Amniotic stem cell (primary cell): ENCODE measurements at places on chromosomes 5 and 9.

GRCh38 chr5:81145329-81145935 lies 87.7 kb upstream of the CKMT2 start:
- DNase-seq, result no peak

GRCh38 chr9:13143281-13143680 lies 136.2 kb downstream of the MPDZ start:
- DNase-seq, result no peak

DNA sequence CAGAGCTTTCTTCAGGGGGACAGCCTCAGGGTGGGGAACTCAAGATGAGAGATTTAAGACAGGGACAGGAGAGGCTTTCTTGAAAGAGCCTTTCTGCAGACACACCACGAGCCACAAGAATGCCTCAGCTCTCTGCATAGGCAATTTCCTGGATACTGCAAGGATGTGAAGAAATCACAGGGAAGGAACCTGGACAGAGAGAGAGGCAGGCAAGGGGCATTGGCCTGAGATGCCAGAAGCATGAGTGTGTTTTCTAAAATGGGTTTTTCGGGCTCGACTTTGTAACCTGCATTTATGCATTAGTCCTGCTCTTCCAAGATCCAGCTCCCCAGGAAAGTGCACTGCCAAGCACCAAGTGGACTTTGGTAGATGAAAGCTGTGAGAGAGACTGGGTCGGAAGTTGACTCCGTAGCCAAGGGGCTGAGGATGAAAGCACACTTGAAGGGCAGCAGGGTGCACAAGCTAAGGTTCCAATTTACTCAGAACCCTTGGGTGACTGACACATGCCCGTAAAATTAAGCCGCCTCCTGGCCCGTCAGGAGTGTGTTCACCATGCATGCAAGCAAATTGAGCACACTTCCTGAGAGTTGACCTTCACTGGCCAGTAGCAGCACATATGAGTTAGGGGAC lies 90.9 kb downstream of the CFAP90 start:
- no peak for DNase-seq

GRCh38 chr9:129094387-129095169 lies 13.7 kb downstream of the DOLPP1 start:
- DNase-seq, result no peak

DNA sequence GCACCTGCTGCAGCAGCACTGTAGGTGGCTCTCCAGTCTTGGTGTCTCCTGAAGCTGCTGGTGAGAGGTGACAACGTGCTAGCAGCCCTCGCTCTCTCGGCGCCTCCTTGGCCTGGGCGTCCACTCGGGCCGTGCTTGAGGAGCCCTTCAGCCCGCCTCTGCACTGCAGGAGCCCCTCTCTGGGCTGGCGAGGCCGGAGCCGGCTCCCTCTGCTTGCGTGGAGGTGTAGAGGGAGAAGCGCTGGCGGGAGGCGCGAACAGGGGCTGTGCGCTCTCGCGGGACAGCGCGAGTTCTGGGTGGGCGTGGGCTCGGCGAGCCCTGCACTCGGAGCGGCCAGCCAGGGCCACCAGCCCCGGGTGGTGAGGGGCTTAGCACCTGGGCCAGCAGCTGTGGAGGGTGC lies 62.2 kb upstream of the CNOT6 start:
- DNase-seq, result no peak

DNA sequence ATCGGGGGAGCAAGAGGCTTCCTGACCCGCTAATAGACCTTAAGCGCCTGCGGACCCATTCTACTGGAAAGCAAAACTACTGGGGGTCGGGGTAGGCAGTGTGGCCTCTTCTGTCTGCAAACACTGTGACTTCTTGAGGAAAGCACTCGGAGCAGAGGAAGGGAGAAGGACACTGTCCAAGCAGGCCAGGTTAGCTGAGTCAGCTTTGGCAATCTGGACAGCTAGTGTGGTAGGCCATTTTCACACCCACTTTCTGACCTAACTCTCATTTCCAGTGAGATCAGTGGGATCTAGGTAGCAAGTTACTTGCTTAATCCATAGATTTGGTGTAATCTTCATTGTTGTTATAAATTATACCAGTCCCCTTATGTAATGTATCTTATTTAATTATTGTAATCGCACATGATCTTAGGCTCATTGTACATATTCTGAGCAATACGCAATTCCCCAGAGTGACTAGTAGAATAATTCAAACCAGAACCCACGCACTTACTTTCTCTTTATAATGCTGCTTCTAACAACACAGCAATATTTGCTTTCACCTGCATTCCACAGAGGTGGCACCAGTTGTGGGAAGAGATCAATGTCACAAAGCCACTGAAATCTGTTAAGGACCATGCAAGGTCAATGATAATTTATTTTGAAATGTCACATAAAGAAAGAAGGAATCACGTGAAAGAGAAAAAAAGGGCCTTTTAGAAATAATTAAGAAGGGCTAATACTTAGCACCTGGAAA lies 82.9 kb downstream of the NREP start:
- no peak for DNase-seq

- DNase-seq, result no peak
Measured at GRCh38 chr5:35436400-35437057, 181.1 kb upstream of the SPEF2 start.

- no peak for DNase-seq
Measured at GRCh38 chr9:37806271-37806670, 5.7 kb downstream of the DCAF10 start.

- DNase-seq, result no peak
Measured at GRCh38 chr5:154486427-154486866, 8.4 kb upstream of the HAND1 start.

DNA sequence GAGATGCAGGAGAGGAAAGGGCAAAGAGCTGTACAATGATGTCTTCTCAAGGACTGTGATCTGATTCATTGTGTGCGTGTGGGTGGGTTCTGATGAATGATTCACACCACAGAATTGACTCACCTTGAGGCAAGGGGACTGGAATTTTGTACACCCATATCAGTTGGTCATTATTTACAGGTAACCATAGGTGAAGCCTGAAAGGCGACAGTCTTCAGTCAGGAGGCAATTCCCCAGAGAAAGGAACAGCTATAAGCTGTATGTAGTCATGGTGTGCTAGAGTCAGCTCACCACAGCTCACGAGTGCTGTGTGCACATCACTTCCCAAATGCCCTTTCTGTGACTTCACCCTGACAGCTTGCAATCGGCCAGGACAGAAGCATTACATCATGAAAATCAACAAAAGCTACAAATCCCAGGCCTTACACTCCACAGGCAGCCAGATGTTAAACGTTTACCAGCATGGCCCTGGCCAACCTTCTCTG lies 87.6 kb upstream of the RPS23 start:
- DNase-seq, result no peak

GRCh38 chr5:115496936-115497576 lies 47.5 kb downstream of the FEM1C start:
- DNase-seq, result no peak

DNA sequence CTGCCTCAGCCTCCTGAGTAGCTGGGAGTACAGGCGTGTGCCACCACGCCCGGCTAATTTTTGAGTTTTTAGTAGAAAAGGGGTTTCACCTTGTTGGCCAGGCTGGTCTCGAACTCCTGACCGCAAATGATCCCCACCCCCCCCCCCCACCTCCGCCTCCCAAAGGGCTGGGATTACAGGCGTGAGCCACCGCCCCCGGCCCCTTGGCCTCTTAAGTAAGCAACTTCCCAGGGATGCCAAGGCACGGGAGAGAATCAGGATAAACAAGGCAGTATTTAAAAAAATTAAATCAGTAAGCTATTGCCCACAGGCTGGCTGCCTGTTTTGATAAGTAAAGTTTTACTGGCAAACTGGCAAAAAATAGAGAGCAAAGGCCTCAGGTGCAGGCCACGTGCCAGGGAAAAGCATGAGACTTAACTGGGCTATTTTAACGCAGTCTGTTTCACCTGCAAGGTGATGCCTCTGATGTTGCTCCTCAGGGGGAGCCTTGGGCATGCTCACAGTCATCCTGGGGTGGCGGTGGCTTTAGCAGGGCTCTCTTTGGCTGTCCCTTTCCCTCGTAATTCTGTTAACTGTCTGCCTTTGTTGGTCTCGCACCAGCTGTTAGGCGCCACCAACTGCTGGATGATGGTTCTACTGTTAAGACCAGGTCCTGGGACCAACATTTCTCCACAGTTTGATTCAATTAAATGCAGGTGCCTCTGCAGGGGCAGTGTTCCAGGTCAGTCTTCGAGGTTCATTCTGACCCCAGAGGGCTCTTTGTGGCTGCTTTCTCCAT lies 19.4 kb upstream of the RNF130 start:
- DNase-seq, result no peak

DNA sequence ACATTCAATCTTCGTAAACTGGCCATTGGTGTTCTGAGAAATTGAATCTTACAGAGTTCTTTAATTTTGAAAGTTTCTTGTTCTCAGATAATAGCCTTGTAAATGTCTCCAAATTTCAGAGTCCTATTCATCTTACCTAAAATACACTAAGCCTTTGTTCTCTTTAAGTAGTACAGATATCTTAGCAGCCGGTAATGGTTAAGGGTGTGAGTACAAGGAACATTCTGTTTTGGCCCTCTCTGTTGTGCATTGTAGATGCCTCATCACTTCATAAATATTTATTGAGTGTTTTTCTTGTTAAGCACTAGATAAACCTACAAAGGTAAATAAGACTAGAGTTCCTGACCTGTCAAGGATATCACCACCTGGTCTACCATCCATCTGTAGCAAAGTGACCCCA lies 35.2 kb downstream of the ZCCHC7 start:
- DNase-seq, result no peak

GRCh38 chr5:142661143-142661542 lies 24.7 kb downstream of the FGF1 start:
- no peak for DNase-seq

DNA sequence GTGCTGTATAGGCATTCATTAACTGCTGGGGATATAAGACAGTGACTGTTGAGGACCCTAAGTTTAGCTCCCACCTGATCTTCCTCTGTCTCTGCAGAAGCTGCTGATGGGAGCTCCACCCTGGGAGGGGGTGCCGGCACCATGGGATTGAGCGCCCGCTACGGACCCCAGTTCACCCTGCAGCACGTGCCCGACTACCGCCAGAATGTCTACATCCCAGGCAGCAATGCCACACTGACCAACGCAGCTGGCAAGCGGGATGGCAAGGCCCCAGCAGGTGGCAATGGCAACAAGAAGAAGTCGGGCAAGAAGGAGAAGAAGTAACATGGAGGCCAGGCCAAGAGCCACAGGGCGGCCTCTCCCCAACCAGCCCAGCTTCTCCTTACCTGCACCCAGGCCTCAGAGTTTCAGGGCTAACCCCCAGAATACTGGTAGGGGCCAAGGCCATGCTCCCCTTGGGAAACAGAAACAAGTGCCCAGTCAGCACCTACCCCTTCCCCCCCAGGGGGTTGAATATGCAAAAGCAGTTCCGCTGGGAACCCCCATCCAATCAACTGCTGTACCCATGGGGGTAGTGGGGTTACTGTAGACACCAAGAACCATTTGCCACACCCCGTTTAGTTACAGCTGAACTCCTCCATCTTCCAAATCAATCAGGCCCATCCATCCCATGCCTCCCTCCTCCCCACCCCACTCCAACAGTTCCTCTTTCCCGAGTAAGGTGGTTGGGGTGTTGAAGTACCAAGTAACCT lies 22.1 kb downstream of the PCDHGC5 start:
- no peak for DNase-seq

GRCh38 chr5:159547466-159548195 lies 217.3 kb upstream of the IL12B start:
- no peak for DNase-seq

DNA sequence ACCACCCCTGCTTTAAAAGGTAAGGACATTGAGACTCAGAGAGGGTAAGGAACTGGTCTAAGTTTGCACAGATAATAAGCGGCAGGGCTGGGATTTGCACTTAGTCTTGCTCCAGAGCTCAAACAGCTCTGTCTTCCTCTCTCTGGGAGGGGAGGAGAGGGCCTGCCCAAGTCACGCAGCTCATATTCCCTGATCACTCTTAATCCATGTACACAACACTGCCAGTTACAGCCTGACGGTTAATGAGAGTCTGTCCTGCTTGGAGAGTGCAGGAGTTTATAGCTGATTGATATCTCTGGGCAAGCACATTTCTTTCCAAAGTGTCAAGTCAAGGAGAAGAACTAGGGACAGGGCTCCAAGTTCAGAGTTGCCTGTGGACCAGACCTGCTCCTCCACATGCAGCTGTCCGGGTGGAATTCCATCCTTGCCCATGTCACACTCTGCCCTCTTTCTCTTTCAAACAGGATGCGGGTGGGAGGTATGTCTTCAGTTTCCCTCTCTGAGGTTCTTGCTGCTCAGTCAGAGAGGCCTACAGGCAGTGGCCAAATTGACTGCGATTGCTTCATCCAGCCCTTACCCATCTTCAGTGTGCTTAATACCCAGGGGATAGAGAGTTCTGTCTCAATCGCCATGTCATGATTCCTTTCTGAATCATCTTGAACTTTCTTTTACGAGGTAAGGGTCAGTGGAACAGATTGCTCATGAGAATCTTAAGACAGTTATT lies 54.5 kb downstream of the GALNT12 start:
- DNase-seq, result no peak

DNA sequence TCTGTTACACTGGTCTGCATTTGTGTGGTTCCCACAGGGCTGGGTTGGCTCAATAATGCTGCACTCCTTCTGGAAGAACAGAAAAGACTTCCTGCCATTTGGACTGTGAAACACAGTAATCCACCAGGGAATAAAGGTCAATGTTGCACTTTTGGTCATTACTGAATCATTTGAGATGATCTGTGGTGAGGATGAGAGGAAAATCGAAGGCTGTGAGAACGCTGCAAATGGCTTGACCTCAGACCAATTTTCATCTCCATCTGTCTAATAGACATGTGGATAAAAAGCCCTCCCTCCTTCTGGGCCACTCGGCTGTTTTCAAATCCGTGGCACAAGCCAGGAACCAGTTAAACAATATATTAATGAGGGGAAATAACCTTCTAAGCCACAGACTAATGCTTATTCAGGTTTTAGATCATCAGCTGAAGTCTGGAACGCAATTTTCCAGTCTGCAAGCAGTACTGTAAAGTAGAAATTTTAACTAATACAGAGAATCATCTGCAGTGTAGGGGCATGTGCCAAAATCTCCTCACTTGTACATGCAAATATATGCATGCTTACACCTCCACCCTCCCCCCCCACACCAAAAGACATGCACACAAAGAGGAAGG lies 20.2 kb downstream of the TLE1 start:
- no peak for DNase-seq

- DNase-seq, result no peak
Measured at GRCh38 chr5:138706655-138707480, 46.4 kb upstream of the CTNNA1 start.

GRCh38 chr5:150511578-150512367 lies 3.8 kb downstream of the NDST1 start:
- DNase-seq, result no peak

DNA sequence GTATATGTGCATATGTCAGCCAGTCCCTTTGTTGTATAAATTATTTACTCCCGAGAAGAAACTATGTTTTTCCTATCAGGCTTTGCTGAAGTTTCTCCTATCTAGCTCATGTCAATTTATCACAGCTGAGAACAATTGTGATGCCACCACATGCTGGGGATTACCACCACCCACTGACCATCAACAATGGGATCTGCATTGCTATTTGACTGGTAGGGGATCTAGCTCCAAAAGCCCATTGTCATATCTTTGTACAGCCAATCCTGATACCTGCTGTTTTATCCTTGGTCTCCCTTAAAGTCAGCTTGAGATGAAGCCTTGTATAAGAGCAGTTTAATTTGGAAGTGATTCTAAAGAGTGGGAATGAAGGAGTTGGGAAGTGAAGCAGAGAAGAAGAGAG lies 53.9 kb upstream of the KCNN2 start:
- no peak for DNase-seq
